Stimulated activated CD4-positive, alpha-beta T cell treated with anti-CD3 and anti-CD28 coated beads, Interleukin-2, amount 100 ng/mL, for 4 hours (primary cell): ENCODE measurements at places on chromosomes 5 and 9.

DNA sequence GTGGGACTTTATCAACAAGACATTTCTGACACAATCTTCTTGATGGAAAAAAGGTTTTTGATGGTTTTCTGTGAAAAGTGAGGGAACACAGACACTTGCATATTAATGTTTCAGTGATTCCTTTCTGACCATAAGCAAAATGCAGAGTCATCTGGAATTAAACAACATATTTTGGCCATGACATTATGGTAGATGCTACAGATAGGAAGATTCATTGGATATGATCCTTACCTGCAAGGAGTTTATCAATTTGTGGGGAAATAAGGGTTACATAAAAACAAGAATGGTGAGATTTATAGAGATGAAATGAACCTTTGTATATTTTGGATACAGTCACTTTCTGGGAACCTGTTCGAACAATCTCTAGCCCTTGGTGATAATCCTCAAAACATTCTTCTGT, 155.3 kb upstream of the GNA14 start:
- no peak for DNase-seq

DNA sequence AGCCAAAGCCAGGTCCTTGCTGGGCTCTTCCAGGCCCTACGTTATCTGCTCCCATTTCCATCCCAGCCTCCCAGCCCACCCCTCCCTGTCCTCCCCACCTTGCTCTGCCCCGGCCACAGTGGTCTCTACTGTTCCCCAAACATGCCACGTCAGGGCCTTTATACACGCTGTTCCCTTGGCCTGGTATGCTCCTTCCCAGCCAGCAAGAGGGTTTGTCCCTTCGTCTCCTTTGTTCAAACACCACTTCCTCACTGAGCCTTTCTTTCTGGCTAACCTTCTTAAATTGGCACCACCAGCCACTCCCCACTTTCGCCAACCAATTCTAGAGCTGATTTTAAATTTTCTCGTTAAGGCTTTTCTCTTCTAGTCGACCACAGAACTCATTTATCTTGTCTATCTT, 9.8 kb downstream of the SH2D3C start:
- DNase-seq, result no peak

DNA sequence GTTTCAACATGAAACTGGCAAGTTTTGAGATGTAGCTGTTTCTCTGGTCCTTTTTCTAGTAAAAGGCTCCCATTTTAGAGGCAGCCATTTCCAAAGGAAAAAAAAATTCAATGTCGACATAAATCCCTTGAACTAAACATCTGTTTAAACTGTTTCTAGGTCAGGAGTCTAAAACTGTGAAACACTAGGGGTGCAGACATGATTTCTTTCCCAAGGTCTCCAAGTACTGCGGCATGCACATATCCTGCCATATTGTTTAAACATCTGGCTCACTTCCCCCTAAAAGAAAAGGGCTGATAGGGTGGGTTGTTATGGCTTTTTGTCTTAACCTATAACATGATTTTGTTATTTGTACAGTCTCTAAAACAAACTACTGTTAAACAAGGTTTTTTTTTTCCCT, 51.1 kb downstream of the NFIB start:
- no peak for DNase-seq

DNA sequence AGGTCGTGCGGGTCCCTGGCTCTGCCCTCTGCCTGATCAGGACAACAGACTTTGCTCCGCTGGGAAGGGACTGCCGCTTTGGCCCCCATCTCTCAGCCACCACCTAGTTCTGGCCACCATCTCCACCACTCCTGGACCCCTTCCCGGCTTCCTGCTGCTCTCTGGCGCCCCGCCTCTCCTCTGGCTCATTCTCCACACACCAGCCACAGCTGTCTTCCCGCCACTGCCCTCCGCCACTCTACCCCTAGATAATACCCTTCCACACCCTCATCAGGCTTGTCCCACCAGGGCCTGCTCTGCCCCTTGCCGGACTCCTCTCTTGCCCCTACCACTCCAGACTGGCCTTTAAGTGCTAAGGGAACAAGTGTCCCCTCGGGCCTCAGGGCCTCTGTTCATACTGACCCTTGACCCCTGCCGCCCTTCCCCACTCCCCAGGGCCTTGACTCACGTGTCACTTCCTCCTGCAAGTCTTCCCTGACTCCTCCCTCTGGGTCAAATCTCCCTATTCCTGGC, 3.0 kb upstream of the CDX1 start:
- no peak for DNase-seq

GRCh38 chr5:1701884-1702283, 97.8 kb downstream of the MRPL36 start:
- DNase-seq, result no peak

GRCh38 chr9:20552874-20553557, 69.3 kb downstream of the MLLT3 start:
- DNase-seq, result no peak

- DNase-seq, result no peak
Observed at GRCh38 chr5:83991566-83992224, 271.0 kb upstream of the HAPLN1 start.

- no peak for DNase-seq
Observed at GRCh38 chr5:14447958-14448911, 133.4 kb upstream of the OTULINL start.

GRCh38 chr9:109483744-109484429, 14.2 kb downstream of the PTPN3 start:
- DNase-seq, result no peak

- no peak for DNase-seq
Observed at GRCh38 chr9:84294241-84294950, 46.2 kb downstream of the SLC28A3 start.

DNA sequence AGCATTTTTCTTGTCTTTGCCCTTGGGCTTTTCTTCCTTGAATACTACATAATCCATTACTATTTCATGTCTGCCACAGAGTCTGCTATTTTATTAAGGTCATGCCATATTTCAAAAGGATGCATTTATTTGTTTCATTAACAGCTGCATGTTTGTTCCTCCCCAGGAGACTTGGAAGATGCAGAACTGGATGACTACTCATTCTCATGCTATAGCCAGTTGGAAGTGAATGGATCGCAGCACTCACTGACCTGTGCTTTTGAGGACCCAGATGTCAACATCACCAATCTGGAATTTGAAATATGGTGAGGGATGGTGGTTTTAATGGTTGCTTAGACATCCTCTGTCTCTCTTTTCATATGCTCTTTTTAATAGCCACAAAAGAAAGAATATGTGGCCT, 4.0 kb downstream of the IL7R start:
- no peak for DNase-seq

DNA sequence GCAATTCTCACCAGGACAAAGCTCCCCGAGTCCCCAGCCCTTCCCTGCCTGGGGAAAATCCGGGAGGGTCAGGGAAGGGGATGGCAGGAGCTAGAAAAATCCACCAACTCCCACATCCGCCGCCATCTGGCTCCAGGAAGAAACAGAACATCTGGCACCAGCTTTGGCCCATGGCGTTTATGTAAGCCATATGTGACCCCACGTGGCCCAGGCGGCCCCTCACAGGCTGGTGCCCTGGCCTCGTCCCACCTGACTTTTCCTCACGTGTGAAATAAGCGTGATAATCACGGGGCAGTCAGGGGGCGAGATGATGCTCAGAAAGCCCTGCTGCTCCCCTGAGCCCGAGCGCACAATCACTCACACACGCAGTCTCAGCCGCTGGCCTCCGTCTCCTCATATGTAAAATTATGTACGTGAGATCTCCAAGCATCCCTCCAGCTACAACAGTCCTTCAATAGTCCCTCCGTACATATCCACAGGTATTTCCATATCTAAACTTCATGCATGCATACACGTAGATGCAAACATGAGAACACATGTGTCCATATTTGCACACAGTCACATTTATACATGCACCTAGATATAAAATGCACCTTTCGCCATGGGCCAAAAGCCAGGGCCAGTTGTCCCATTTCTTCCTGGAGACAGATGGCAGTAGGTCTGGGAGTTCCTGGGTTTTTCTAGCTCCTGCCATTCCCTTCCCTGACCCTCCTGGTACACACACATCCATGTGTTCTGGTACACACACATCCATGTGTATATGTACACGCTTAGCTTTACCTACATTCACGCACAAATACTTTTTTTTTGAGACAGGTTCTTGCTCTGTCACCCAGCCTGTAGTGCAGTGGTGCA, 28.9 kb downstream of the PLPP7 start:
- no peak for DNase-seq

DNA sequence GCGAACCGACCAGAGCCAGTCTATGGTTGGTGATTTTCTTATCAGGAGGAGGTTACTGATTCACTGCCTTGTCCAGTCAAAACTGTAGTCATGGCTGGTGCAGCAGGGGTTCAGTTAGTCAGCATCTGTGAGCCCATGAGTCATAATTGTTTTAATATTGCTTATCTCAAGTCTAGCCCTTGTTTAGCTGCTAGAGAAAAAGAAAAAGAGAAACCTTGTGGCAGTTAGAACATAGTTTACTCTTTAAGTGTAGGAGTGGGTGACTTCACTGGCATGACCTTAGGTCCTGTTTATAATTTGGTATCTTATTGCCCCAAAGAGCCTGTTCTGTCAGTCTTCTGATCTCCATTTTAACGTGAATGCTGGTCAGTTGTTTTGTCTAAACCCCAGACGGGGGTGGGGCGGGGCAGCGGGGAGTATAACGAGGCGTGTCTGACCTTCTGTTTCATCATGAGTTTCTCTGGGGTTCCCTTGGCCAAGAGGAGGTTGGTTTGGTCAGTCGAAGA, 76.9 kb upstream of the NFIL3 start:
- no peak for DNase-seq

GRCh38 chr5:53831496-53831895, 271.1 kb downstream of the NDUFS4 start:
- DNase-seq, result no peak

DNA sequence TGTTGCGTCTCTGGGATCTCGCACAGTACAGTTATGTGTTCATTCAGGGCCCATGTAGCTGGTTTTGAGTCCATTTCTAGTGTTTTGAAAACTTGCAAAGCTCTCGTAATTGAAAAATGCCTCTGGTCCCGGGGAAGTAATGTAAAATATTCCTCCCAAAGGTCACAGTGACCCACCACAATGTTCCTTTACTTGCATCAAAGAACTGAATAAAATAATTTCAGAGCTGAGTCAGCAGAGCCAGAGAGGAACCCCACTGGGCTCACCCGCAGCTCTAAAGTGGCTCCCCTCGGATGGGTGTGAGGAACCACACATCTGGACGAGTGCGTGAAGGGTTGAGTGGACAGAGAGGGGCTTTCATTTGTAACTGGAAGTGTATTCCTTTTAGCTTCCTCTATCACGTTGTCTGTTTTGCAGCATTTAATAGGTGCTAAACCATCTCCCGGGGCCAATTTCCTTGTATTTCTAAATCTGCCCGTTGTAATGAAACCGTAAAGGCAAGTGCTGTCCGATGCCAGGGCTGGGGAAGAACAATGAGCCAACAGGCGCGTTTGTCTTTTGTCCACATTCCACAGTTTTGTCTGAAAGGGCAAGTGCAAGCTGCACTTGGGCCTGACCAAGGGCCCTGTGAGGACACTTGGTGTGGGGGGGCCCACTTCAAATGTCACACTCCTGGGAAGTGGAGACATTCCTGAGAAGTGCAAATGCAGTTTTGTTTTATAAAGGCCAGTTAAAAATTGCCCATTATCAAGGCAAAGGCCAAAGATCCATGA, 29.9 kb downstream of the COL5A1 start:
- no peak for DNase-seq

DNA sequence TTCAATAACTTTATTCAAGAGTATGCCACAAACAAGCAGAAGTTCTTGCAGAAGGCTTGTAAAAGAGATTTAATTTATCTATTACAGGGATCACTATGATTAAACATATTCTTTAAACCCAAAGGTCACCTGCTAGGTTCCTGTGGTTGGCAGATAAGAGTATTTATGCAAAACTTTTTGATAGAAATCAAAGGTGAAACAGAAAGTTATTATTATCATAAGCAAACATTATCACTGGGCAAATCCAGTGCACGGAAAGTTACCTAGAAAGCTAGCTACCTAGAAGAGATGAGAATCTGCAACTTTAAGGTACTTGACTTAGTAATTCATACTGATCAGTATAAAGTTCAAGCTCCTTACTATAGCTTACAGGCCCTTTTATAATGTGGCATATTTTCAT, 3.2 kb downstream of the STARD4 start:
- DNase-seq, result no peak

DNA sequence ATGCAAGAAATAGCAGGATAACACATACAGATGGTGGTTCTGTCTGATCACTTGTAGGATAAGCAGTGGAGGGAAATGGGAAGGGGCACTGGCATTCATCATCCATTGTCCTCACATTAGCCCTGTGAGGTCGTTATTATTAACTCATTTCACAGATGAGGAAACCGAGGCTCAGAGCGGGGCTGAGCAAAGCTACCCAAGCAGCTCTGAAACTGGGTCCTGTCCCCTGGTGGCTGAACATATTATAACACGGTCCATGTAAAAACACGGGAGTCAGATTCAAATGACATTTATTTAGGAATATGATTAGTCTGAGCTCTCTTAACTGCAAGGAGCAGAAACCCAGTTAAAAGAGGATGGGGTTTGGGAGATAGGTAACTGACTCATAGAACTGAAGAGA, 43.1 kb downstream of the HRH2 start:
- no peak for DNase-seq

- no peak for DNase-seq
Observed at GRCh38 chr9:95513711-95514110, 3.1 kb downstream of the PTCH1 start.

DNA sequence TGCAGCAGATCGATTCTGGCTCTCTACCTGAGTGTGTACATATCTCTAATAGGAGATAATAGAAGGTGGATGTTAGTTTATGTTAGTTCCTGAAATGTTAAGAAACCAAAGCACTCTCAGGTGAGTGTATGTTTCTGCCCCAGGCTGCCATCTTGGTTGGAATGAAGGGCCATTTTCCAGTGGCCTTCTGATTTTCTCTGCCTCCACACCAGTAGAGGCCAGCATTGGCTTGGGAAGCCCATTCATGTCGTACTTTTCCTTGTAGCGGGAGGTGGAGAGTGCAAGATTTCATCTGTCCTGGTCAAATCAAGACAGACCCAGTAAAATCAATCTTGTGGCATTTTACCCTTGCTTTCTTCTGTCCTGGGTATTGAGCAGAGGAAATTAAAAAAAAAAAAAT, 91.0 kb downstream of the GAS1 start:
- no peak for DNase-seq

DNA sequence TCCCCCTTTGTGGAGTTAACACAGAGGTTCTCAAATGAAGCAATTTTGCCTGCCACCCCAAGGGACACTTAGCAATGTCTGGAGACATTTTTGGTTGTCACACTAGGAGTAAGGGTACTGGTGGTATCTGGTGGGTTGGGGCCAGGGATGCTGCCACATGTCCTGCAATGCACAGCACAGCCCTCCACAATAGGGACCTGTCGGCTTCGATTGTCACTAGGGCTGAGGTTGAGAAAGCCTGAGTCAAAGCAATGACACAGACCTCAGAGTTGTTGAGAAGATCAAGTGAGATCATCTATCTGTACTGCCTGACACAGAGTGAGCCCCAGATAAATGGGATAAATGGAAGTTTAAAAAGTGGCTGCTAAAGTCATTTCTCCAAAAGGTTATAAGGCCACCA, 249.2 kb upstream of the KLF4 start:
- DNase-seq, result no peak
